ENCODE measurements at places on chromosomes 12 and 14.

GRCh38 chr14:82075566-82075965 lies 541.9 kb upstream of the SEL1L start:
- no peak for DNase-seq

DNA sequence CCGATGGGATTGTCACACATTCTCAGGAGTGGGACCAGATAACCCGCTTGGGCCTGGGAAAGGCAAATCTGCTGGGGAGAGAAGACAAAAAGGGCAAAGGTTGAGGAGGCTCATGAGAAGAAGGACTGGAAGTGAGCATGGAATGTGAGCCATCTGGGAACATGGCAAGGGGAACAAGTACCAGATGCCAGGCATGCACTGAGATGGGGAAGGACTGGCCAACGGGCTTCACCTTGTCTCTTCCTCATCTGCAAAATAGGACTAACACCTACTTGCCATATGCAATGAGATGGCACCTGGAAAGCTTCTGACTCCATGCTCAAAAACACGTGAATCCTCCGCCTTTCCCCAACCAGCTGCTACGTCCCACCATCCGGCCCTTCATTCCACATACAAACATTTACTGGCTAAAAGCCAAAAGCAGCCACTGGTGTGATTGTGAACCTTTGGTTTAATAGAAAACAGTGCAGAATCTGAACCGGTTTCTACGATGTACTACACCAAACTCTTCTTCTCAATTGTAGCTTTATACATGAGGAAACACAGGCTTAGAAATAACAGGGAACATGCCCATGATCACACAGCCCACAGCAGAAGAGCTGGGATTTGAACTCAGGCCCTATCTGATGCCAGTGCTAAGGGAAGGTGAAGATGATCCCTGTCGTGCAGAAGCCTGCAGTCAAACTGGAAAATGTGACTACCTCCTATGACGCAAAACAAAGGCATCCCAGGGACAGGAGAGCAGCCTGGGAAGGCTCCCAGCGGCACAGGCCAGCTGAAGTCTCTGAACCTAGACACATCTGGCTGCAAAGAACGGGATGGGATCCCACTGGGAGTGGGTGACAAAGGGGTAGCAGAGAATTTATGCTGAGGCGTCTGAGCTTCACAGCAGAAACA lies 112.1 kb downstream of the TTC7B start:
- no peak for DNase-seq

DNA sequence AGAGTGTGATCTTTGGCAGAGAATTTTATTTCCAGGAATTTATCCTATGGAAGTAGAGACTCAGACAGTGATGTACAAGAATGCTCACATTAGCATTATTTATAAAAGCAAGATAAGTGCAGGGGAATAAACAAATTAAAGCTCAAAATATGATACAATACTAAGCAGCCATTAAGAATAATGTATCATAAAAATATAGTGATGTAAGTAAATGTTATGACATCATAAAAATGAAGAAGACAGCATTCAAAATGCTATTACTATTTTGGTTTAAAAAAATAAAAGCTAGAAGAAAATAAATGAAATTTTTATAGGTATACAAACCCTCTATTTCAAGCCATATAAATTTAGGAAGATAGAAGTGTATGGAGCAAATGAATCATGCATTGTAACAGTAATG lies 17.1 kb downstream of the PLCZ1 start:
- no peak for DNase-seq

DNA sequence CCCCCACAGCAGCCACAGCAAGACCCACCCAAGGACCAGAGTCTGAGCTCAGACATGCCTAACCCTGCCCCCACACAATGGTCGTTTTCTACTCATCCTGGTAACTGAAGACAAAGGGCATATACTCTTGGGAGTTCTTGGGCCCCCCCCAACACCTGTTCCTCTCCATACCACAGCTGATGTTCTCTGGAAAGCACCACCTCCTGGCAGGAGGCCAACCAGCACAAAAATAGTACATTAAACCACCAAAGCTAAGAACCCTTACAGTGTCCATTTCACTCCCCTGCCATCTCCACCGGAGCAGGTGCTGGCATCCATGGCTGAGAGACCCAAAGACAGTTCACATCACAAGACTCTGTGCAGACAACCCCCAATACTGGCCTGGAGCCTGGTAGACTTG lies 80.6 kb upstream of the DAAM1 start:
- DNase-seq, result no peak

GRCh38 chr12:120039711-120040110 lies 50.7 kb downstream of the BICDL1 start:
- DNase-seq, result no peak

GRCh38 chr12:55915482-55915859 lies 12.2 kb downstream of the PYM1 start:
- DNase-seq, result no peak

- no peak for DNase-seq
Observed at GRCh38 chr12:7859552-7859951, 13.2 kb downstream of the SLC2A14 start.

GRCh38 chr14:58716706-58717105 lies 78.9 kb downstream of the DACT1 start:
- no peak for DNase-seq

Measured in stimulated activated CD4-positive, alpha-beta T cell treated with anti-CD3 and anti-CD28 coated beads, Interleukin-1b, Interleukin-23, amount 100 ng/mL, for 24 hours (primary cell).